Activated B cell treated with CpG ODN at 0.5 μM for 24 hours (primary cell): ENCODE measurements at places on chromosomes 6 and 20.

DNA sequence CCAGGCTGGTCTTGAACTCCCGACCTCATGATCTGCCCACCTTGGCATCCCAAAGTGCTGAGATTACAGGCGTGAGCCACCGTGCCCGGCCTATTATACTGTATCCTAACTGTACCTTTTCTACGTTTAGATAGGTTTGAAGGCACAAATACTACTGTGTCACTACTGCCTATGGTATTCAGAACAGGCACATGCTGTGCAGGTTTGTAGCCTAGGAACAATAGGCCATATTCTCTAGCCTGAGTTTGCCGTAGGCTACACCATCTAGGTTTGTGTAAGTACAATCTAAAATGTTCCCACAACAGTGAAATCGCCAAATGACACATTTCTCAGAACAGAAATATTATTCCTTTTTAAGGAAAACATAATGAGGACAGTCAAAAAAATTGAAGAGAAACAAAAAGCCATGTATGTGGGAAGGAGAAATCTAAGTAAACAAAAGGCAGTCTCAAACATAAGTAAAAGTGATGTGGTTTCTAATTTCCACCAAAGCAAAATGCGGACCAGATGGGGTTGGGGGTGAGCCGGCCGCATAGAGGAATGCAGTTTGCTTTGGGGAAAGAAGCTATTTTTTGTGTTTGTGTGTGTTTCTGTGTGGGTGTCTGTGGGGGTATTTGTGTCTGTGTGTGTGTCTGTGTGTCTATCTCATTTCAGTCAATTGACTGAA, 192.6 kb upstream of the SALL4 start:
- H3K4me1 ChIP-seq: no peaks in the 10 kb centered on the region
- H3K36me3 ChIP-seq: no peaks in the 10 kb centered on the region
- no peak overlapping the region for H3K4me3 ChIP-seq
- H3K27me3 ChIP-seq: no peaks in the 10 kb centered on the region

DNA sequence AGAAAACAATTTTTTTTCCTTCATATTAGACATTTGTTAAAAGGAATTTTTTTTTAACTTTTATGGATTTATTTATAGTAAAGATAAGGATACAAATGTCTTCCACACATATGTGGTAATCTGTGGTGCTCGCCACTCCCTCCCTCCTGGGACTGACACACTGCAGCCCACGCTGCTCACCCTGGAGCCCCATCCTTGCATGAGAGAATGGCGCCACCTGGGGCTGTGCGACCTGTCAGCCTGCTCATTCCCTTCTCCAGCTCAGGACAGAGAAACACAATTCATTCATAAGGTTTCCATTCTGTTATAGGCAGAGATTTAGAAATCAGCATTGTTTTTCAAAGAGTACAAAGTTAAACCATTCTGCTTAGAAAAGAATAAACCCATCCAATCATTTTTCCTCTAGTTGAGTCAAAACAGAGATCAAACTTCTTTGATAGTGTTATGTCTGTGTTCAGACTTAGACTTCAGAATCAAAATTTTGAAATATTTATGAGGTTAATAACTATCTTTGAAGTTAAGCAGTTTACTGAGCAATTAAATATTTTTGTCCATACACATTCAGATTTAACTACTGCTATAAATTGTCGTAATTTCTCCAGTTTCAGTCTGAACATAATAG, 42.8 kb upstream of the DYNLRB1 start:
- peaks cover 62% of the 10 kb centered on the region for H3K36me3 ChIP-seq
- no peaks in the 10 kb centered on the region for H3K27me3 ChIP-seq
- no peak for DNase-seq
- H3K27ac ChIP-seq: no peak overlapping the region
- H3K4me3 ChIP-seq: no peak overlapping the region

- H3K4me3 ChIP-seq: no peak overlapping the region
- no peak for DNase-seq
- H3K27ac ChIP-seq: no peak overlapping the region
- H3K4me1 ChIP-seq: peaks cover 21% of the 10 kb centered on the region
- H3K27me3 ChIP-seq: peaks cover 2% of the 10 kb centered on the region
Measured at GRCh38 chr6:26205625-26206574, 118.7 kb downstream of the HFE start.

GRCh38 chr6:31692886-31693285, 10.2 kb downstream of the ABHD16A start:
- H3K27me3 ChIP-seq: no peaks in the 10 kb centered on the region
- no peak overlapping the region for H3K27ac ChIP-seq
- DNase-seq: no peak
- H3K4me3 ChIP-seq: no peak overlapping the region
- peaks cover 15% of the 10 kb centered on the region for H3K4me1 ChIP-seq
- H3K36me3 ChIP-seq: peaks cover 90% of the 10 kb centered on the region

GRCh38 chr6:50030777-50031562, 9.2 kb upstream of the DEFB110 start:
- no peaks in the 10 kb centered on the region for H3K36me3 ChIP-seq
- H3K27me3 ChIP-seq: no peaks in the 10 kb centered on the region
- no peaks in the 10 kb centered on the region for H3K4me1 ChIP-seq
- DNase-seq: no peak

GRCh38 chr20:3915691-3916090, 26.5 kb downstream of the PANK2 start:
- DNase-seq: no peak
- no peak overlapping the region for H3K27ac ChIP-seq
- H3K4me3 ChIP-seq: no peak overlapping the region
- H3K27me3 ChIP-seq: no peaks in the 10 kb centered on the region
- peaks cover 84% of the 10 kb centered on the region for H3K36me3 ChIP-seq

DNA sequence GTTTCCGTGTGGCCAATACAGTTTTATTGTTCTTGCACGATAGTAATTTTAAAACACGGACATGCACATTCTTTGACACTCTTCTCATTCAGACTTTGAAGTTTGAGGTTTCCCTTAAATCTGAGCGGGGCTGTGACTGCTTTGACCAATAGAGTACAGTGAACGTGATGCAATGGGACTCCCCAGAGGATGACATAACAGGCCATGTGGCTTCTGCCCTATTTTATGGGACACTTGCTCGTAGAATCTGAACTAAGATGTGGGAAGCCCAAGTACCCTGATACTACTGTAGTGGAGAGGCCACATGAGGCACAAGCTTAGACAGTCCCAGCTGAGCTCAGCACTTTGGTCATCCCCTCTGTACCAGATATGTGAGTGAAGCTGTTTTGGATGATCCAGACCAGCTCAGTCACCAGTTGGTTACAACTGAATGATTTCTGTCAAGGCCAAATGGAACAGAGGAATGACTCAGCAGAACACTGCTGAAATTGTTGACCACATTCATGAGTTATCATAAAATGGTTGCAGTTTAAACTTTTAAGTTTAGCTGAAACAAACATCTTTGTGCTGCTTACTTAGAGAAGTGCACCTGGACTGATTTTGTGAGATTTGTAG, 279.4 kb downstream of the RFPL4B start:
- DNase-seq: no peak
- H3K27me3 ChIP-seq: no peaks in the 10 kb centered on the region
- H3K4me3 ChIP-seq: no peak overlapping the region

DNA sequence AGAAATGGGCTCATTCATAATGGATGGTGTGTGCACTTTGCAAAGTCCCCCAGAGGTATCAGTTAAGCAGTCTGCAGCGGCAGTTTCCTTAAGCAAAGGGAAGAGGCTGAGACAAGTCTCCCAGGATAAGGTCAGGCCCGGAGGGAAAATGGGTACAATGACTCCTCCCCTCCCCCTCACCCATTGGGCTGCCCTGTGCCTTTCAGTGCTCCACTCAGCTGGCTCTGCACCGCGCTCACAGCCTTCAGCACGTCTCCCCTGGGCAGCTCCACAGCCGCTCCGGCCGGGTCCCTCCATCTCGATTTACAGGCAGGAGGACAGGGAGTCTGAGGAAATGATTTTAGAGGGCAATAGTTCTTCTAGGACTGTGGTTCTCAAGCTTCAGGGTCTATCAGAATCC, 264.8 kb downstream of the LRFN2 start:
- DNase-seq: no peak
- H3K4me3 ChIP-seq: no peak overlapping the region
- no peaks in the 10 kb centered on the region for H3K4me1 ChIP-seq
- H3K27ac ChIP-seq: no peak overlapping the region

DNA sequence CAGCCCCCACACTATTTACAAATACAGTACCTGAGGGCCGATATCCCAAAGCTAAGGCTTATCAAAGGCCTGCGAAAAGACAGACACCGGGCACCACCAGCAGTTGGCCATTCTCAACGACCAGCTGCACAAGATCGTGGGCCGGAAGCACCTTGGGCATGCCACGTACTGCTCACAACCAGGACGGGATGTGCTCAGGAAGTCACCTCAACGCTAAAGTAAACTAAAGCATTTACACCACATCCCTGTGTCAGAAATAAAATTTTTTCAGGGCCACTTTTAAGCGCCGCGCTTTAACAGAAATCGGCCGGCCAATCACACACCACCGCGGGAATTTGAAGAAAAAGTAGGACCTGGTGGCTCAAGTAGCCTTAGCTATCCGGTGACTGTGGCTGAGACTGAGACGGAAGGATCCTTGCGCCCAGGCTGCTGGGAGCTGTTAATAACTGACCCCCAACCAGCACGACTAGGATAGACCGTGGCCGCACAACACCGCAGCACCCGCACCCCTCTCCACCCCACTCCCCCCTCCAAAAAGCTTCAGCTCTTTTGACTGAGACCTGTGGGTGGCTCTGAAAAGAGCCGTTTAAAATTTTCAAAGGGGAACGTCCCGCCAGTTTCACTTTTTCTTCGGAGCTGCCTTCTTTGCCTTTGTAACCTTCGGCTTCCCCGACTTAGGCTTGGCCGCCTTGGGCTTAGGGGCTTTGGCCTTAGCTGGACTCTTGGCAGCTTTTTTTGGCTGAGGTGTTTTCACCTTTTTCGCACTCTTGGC, 131.2 kb upstream of the BTN3A2 start:
- no peaks in the 10 kb centered on the region for H3K27me3 ChIP-seq
- DNase-seq: peak; percentile 50
- peaks cover 5% of the 10 kb centered on the region for H3K36me3 ChIP-seq
- peaks cover 26% of the 10 kb centered on the region for H3K4me1 ChIP-seq
- H3K4me3 ChIP-seq: peak overlapping the region; percentile 89
- H3K27ac ChIP-seq: peak overlapping the region; percentile 97

DNA sequence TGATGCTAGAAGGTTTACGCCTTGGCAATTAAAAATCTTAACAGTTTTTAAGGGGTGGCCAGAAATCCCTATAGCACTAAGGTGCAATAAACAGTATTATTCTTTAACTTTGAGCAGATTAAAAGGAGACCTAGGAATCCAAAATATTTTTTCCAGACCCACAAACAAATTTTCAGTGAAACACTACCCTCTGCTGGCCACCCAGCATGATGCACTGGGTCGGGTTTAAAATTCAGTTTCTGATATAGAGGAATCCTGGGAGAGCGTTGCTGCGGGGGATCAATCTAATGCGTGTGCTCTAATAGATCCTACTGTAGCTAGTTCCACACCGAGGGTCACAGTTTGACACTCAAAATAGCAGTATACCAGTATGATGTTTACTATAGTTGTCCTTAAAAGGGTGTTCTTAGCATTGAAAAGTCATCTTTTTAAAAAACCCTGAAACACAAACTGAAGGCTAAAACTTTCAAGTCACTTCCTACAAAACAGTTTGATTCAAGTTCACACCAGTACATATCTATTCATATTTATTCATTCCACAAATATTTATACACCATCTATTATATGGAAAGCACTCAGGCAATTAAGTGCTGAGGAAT, 10.2 kb downstream of the UBE3D start:
- peaks cover 5% of the 10 kb centered on the region for H3K4me1 ChIP-seq
- no peaks in the 10 kb centered on the region for H3K27me3 ChIP-seq
- H3K4me3 ChIP-seq: no peak overlapping the region
- DNase-seq: no peak
- peaks cover 48% of the 10 kb centered on the region for H3K36me3 ChIP-seq

- no peak overlapping the region for H3K27ac ChIP-seq
- no peak for DNase-seq
- no peaks in the 10 kb centered on the region for H3K4me1 ChIP-seq
- H3K4me3 ChIP-seq: no peak overlapping the region
- H3K27me3 ChIP-seq: no peaks in the 10 kb centered on the region
Measured at GRCh38 chr6:11700118-11700718, 78.4 kb downstream of the ADTRP start.

DNA sequence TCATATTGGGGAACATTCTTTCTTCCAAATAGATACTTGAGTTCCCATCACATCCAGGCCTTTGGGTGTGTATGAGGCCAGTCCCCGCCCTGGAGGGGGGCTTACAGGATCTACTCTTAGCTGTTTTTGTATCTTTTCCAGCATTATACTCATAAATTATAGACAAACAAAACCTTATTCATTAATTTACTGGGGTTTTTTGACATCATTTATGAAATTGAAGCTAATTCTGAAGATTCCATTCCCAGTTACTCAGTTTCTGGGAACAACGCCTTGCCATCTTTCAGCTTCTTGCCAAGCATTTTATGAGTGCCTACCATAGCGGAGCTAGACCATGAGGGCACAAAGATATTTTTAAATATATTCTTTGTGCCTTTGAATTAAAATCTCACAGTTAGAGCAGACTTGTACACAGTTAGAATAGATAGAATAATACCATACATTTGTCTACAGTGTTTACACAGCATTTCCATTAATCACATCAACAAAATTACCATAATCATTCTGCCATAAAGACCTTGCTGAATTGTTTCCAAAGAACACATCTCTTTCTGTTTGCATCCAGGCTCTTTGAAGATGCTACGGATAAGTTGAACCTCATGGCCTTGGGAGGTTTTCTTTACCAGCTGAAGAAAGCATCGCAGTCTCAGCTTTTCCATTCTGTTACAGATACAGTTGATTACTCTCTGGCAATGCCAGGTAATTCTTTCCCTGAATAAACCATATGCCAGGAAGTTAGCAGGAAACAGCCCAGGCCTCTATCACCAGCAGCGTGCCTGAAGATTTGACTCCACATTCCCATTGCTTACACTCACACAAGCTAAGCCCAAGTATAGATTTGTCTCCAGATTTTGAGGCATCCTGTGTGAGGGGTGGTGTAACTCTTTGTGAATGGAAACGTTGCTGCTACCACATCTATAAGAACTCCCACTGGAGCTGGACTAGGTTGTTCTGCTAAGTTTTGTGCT, 75.4 kb upstream of the PBOV1 start:
- no peaks in the 10 kb centered on the region for H3K4me1 ChIP-seq
- no peak for DNase-seq
- peaks cover 17% of the 10 kb centered on the region for H3K27me3 ChIP-seq
- no peak overlapping the region for H3K4me3 ChIP-seq
- H3K36me3 ChIP-seq: no peaks in the 10 kb centered on the region

DNA sequence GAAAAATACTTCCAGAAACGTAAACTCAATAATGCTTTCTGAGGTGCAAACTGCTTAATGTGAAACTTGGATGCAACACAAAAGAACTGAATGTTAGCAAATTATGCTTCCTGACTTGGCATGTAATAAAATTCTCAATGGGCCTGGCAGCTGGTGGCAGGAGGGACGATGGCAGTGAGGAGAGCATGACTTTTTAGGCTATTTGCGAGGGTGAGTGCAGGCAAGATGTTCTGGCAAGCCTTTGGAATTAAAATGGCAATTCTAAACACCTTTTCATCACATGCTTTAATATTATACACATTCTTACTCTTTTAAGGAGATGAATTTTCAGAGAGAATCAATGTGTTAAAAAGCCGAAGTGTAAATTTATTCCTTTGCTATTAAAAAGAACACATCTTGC, 224.8 kb upstream of the CDH4 start:
- H3K36me3 ChIP-seq: no peaks in the 10 kb centered on the region
- no peak for DNase-seq
- H3K4me3 ChIP-seq: no peak overlapping the region
- no peaks in the 10 kb centered on the region for H3K4me1 ChIP-seq
- H3K27ac ChIP-seq: no peak overlapping the region
- H3K27me3 ChIP-seq: no peaks in the 10 kb centered on the region

- H3K27me3 ChIP-seq: no peaks in the 10 kb centered on the region
- H3K27ac ChIP-seq: no peak overlapping the region
- no peak for DNase-seq
- H3K4me3 ChIP-seq: no peak overlapping the region
Measured at GRCh38 chr6:4941782-4942672, 61.8 kb downstream of the RPP40 start.
